ENCODE measurements at places on chromosomes 1 and 21.

- DNase-seq: no peak
These were observed 20.6 kb upstream of the BCAR3 start for GRCh38 chr1:93702111-93702827.

GRCh38 chr1:1460540-1461130 is 10.9 kb upstream of the ATAD3B start:
- DNase-seq: no peak

- no peak for DNase-seq
These were observed 38.0 kb downstream of the CD58 start for GRCh38 chr1:116532671-116533428.

GRCh38 chr1:28265577-28265976 is 6.3 kb downstream of the SESN2 start:
- DNase-seq: no peak

DNA sequence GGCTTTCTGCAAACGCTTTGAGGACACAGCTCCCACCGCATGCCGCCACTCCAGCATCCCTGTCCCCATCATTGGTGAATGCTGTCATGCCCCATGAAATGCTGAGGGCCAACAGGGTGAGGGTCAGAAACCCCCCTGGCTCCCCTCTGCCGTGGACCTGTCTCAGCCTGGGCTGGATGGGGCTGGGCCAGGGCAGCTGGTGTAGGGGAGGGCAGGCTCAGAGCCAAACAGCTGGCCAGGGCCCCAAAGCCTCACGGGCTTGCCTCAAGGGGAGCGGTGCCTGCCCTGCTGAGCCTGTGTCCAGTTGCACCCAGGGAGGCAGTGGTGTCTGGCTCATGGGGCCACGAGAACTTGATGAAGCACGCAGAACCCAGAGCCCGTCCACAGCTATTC is 49.7 kb downstream of the S100B start:
- DNase-seq: no peak

- no peak for DNase-seq
These were observed 118.0 kb upstream of the PLPPR4 start for GRCh38 chr1:99146129-99146848.

DNA sequence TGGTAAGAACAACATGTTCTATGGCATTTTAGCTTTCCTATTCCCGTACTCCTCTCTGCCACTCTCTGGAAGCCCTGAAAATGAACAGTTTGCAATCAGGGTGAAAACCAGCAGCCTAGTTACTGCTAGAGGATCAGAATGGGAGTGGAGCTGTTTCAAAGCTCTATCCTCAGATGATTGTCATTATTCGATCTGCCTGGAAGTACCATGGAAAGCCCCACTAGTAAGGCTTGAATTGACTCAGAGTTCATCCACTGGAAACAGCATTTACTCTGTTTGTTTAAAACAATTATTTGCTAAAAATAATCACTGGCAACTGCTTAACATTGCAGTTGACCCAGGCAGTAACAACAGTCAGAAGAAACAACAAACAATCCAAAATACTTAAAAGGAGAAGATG is 91.2 kb downstream of the USH2A start:
- DNase-seq: no peak

DNA sequence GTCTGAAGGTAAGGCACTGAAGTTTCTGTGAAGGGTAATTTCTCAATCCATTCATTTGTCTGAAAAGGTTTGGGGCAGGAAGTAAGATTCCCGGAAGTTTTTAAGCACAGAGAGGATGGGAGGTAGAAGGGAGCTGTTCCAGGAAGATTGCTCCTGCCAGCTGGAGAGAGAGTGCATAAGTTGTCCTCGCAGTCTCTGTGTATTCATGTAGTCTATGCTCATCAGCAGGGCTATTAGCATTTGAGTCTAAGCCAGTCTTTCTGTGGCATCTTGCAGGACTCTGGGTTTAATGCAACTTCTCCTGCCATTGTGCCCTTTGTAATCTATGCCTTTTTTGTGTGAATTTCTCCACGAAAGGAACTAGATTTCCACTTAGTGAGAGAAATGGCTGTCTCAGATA is 140.8 kb upstream of the FGGY start:
- DNase-seq: peak; percentile 40

- DNase-seq: no peak
These were observed 533.1 kb downstream of the KIF26B start for GRCh38 chr1:245687636-245688535.

DNA sequence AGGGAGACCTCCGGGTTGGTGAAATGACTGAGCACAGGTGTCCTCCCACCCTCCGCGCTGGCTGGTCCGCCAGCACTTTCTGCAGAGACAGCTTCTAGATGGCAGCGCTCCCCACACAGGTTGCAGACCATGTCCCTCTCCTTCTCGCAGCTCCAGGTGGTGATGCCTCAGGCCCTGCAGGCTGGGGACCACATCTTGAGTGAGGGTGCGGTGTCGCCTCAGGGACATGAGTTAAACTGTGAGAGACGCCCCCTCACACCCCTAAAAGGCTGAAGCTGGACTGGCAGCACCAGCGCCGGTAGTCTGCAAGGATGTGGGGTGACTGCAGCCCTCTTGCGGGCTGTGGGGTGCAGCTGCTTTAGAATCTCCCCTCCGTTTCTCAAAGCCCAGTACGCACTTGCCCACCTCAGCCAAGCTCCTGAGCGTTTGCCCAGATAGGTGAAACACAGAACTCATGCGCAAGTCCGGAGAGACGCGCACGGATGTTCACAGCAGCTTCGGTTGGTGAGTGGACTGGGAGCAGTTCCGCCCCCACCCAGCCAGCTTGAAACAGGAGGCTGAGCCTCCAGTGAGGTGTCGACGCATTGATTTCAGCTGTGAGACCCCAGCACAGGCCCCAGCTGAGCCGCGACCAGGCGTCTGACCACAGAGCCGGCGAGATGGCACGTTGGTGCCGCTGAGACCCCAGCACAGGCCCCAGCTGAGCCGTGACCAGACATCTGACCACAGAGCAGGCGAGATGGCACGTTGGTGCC is 28.6 kb downstream of the COL6A1 start:
- no peak for DNase-seq

GRCh38 chr1:22557341-22557950 is 5.8 kb upstream of the EPHA8 start:
- DNase-seq: no peak

GRCh38 chr1:54125386-54126070 is 27.3 kb downstream of the CDCP2 start:
- peak; percentile 27 for DNase-seq
